ENCODE measurements at places on chromosomes 3 and 15. TPM values are rescaled to one million over a fixed set of nuclear protein-coding genes. Genes with fewer than 3 reads are reported as not detected.

Gene GOLGA8G
- not detected for total RNA-seq

Gene IQCF5
- not detected for total RNA-seq

Gene TM4SF18
- total RNA-seq = not detected

Gene C3orf18
- total RNA-seq = 41.3 TPM

DNA sequence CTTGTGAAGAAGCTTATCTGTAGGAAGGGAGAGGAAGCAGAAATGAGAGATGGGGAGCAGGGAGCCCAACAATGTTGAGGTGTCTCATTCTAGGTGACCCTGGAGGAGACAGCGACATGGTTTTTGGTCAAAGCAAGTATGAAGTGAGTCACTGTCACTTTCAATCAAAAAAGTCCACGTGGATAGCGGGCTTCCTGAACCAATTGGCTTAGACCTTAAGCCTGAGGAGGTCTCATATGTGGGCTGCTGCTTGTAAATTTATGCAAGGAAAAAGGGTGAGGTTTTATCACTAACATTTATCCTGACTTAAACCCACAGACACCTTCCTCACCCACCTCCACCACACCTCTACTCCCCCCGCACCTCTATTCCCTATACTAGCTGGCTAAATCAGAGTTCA is 22.7 kb downstream of the CLDN11 start:
- DNase-seq = no peak

- DNase-seq = no peak
Observed at GRCh38 chr3:67540198-67540894, 114.1 kb downstream of the SUCLG2 start.

Measured in activated CD8-positive, alpha-beta T cell treated with anti-CD3 and anti-CD28 coated beads for 36 hours (primary cell).